Ovary (tissue), 10 donors: ENCODE measurements at places on chromosomes 5 and 9. TPM values are rescaled to one million over a fixed set of nuclear protein-coding genes. Genes with fewer than 3 reads are reported as not detected.

PCDHA9 gene
- total RNA-seq: 0.59 TPM

MED27 gene
- total RNA-seq: 7.6 TPM

SLC34A3 gene
- 0.15 TPM for total RNA-seq

ERGIC1 gene
- 93.1 TPM for total RNA-seq

MAMDC2 gene
- 59.4 TPM for total RNA-seq

CDKN2B gene
- 1.3 TPM for total RNA-seq

MYOZ3 gene
- 0.40 TPM for total RNA-seq

FNIP1 gene
- total RNA-seq: 47.7 TPM

- no peaks in the 10 kb centered on the region for H3K27me3 ChIP-seq
- no peak overlapping the region for H3K4me3 ChIP-seq
- no peaks in the 10 kb centered on the region for H3K36me3 ChIP-seq
- H3K27ac ChIP-seq: no peak overlapping the region
- DNase-seq: no peak
These were observed 193.5 kb downstream of the SEC61B start for GRCh38 chr9:99415606-99416005.

- no peaks in the 10 kb centered on the region for H3K36me3 ChIP-seq
- peaks cover 5% of the 10 kb centered on the region for H3K4me1 ChIP-seq
- H3K27ac ChIP-seq: no peak overlapping the region
- H3K4me3 ChIP-seq: peak overlapping the region; percentile 40
- no peaks in the 10 kb centered on the region for H3K27me3 ChIP-seq
These were observed 820 bp downstream of the FBP1 start for GRCh38 chr9:94638335-94639060.

- H3K4me3 ChIP-seq: no peak overlapping the region
- H3K27me3 ChIP-seq: no peaks in the 10 kb centered on the region
- no peak overlapping the region for H3K27ac ChIP-seq
- H3K4me1 ChIP-seq: no peaks in the 10 kb centered on the region
These were observed 174.9 kb upstream of the GPR151 start for GRCh38 chr5:146690880-146691355.

- no peak for DNase-seq
- H3K27ac ChIP-seq: no peak overlapping the region
- no peak overlapping the region for H3K4me3 ChIP-seq
- no peaks in the 10 kb centered on the region for H3K36me3 ChIP-seq
- H3K4me1 ChIP-seq: no peaks in the 10 kb centered on the region
These were observed 14.8 kb downstream of the SPTLC1 start for GRCh38 chr9:92100237-92100911.

- H3K36me3 ChIP-seq: no peaks in the 10 kb centered on the region
- no peak for DNase-seq
- no peaks in the 10 kb centered on the region for H3K27me3 ChIP-seq
- H3K27ac ChIP-seq: no peak overlapping the region
These were observed 22.5 kb upstream of the SUB1 start for GRCh38 chr5:32562843-32563242.

GRCh38 chr9:25449503-25449902 is 228.7 kb downstream of the TUSC1 start:
- H3K4me1 ChIP-seq: no peaks in the 10 kb centered on the region
- H3K27me3 ChIP-seq: no peaks in the 10 kb centered on the region
- H3K36me3 ChIP-seq: no peaks in the 10 kb centered on the region

GRCh38 chr9:13974891-13975290 is 339.1 kb downstream of the NFIB start:
- no peak overlapping the region for H3K4me3 ChIP-seq
- peaks cover 1% of the 10 kb centered on the region for H3K4me1 ChIP-seq
- no peaks in the 10 kb centered on the region for H3K36me3 ChIP-seq
- no peaks in the 10 kb centered on the region for H3K27me3 ChIP-seq
- H3K27ac ChIP-seq: no peak overlapping the region

GRCh38 chr9:97332993-97333392 is 25.5 kb downstream of the CCDC180 start:
- no peak for DNase-seq
- H3K4me3 ChIP-seq: no peak overlapping the region
- no peaks in the 10 kb centered on the region for H3K36me3 ChIP-seq
- no peak overlapping the region for H3K27ac ChIP-seq
- H3K4me1 ChIP-seq: no peaks in the 10 kb centered on the region
